Stimulated activated CD4-positive, alpha-beta T cell treated with anti-CD3 and anti-CD28 coated beads, TNF-alpha, amount 100 ng/mL, for 4 hours (primary cell): ENCODE measurements at places on chromosomes 6 and 20.

GRCh38 chr6:80544555-80544954, 438.1 kb downstream of the BCKDHB start:
- no peak for DNase-seq

DNA sequence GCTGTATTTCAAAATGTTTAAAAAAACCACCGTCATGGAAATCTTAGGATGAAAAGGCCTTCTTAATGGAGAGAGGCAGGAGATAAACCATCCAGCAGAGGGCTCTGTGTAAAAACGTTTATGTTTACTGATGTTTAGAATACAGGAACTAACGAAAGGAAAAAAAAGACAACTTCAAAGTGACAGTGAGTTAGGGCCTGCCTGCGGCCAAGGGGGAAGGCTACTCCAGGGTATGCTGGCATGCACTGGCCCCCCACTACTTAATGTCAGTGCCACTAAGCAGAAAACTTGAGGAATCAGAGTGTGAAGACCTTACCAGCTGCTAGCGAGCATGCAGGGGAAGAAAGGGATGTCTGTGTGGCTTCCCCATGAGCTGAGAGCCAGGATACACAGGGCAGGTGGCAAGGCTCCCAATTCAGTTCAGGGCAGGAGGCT, 47.7 kb downstream of the AKAP7 start:
- no peak for DNase-seq

DNA sequence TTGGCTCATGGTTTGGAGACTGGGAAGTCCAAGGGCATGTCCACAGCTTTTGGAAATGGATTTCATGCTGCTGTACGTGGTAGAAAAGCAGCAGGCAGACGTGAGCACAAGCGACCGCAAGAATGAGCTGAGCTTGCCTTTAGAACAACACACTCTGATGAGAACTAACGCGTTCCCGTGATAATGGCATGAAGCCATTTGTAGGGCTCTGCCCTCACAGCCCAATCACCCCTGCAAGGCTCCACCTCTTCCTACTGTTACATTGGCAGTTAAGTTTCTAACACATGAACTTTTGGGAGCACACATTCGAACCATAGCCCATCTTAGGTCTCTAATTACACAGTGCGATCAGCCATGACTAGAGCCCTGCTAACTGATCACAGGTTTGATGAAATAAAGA, 107.5 kb upstream of the TMEM170B start:
- DNase-seq, result no peak

- DNase-seq, result no peak
These were observed 14.5 kb downstream of the CSNK2A1 start for GRCh38 chr20:528923-529604.

DNA sequence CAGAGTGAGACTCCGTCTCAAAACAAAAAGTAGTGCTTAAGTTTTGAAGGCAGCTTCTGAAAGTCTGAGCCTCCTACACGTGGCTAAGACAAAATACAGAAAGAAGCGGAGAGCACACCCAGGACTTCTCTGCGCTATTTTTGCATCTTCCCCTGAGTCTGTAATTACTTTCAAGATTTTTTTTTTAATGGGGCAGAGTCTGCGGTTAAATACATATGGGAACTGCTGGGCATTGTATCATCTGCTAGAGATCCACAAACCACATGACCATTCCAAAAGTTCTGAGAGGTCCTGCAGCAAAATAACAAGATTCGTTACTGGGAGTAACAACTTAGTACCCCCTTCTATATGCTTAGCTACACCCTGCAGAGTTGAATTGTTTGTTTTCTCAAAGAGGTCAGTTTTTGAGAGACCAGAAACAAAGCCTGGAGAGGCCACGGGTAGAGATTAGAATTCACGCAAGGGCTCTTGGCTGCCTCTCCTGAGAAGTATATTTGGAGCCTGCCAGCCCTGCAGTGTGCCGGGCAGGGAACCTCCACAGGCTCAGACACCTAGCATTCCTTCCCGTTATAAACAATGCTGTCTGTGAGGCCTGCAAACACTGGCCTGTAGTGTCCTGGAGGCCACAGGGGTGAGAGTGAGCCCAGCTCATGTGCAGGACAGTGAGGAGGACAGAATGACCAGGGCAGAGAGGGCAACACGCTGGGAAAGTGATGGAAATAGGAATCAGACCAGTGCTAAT, 48.2 kb upstream of the FAM50B start:
- DNase-seq, result no peak

DNA sequence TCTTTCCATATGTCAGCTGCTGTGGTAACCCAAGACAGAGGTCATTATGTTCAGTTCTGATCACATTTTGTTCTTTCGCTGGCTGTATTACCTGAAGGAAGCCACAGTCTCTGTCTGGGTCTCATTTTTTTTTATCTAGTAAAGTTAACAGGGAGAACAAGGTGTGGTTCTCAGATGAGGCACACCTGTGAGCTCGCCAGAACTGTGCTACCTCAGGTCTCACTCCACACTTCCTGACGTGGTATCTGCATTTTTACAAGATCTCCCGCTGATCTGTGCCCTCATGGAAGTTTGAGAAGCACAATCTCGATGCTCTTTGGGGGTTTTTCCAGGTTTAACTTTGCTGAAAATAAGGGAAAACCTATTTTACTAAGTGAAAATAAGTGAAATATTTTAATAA, 169.5 kb upstream of the CENPW start:
- no peak for DNase-seq

- no peak for DNase-seq
These were observed 28.5 kb upstream of the BMP6 start for GRCh38 chr6:7697432-7697819.

DNA sequence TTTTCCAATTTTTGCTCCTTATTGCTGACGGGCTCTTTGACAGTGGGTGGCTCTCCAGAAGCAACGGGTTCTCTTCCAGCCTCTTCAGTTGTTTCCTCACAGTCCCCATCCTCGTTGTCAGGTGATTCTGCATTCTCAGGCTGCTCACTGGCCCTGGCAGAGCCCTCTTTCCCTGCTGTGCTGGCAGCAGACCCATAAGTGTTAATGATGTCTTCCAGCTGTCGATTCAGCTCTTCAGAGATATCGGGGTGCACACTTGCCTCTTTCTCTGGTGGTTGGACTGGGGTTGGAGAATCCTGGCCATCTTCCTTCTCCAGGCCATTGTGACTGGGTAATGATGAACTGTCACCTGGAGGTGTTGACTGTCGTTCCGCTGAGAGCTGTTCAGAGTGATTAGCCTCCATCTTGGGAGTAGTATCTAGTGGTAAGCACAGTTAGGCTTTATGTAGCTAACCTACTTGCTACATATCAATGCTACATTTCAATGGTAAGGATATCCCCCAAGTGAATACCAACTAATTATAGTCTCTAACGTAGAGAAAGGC, 3.2 kb downstream of the TXLNB start:
- no peak for DNase-seq

DNA sequence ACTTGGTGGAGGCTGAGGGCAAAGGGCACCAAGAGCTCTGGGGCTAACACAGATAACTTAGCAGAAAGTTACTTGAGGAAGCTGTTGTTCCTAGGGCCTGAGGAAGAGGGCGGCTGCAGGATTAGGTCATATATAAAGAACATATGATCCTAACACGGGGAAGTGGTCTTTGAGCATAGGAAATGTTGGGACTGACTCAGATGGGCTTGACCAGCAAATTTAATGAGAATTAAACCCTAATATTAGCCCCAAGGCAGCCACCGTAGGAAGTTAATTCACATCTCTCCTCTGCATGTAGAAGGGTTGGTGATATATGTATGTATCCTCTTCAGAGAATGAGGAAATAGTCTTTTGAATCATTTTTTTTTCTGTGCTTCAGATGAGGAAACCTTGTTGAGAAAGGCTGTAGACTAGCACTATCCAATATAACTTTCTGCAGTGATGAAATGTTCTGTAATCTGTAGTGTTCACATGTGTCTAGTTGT, 9.2 kb upstream of the ZBTB9 start:
- no peak for DNase-seq

GRCh38 chr6:119148098-119148824, 69.8 kb upstream of the FAM184A start:
- no peak for DNase-seq

GRCh38 chr6:97705568-97705967, 422.6 kb upstream of the MMS22L start:
- DNase-seq, result no peak

DNA sequence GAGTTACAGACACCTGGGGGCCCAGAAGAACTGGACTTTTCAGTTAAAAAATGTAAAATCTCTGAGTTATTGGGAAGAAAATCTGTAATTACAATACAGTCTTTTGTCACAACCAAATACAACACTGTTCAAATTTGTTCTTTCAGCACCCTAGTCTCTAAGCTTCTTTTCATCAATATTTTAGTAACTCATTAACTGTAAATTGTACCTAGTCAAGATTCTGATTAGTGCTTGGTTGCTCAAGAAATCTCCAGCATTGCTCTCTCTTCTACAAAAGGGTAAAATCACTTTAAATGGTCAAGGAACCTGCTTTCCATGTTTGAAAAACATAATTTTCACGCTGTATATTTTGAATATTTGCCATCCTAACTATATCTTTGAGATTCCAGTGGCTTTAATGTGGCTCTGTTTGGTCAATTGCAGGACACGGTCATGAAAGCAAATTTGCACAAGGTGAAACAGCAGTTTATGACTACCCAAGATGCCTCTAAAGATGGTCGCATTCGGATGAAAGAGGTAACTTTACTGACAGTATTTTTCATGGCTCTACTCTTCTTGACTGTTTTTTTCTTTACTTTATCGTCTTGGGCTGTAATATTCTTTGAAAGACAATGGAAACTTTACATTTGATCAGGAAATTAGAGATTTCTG, 9.2 kb downstream of the SCGN start:
- no peak for DNase-seq

DNA sequence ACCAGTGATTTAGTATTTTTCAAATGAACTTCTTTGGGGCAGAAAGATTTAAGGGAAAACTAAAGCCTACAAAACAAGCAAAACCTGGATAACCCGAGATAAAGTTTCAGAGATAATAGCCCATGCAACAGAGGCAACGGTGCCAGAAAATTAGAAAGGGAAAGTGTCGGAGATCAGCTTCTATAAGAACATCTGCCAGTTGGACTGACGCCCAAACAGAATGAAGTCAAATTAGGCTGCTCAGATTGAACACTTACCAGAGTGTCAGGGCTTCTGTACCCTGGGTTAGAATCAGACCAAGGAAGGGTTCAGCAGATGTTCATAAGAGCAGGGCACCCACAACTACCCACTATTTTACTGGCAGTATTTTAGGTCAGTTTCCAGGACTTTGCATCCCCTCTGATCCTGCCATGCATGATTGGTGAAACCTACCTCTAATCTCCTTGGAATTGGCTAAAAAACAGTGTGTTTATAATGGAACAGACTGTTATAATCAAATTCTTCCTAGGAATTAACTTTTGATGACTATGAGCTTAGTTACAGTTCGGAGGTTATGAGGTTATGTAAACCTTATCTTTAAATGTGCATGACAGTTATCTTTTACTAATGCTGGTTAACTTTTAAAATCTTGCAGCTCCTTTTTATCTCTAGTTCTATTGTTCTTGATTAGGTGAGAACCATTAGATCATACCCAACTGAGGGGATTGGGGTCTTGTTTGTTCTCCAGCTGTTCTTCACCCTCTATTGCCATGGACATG, 13.1 kb downstream of the BMP2 start:
- DNase-seq, result no peak

GRCh38 chr6:25449774-25450173, 170.6 kb downstream of the CARMIL1 start:
- no peak for DNase-seq

GRCh38 chr6:143742070-143742954, 64.5 kb downstream of the PHACTR2 start:
- DNase-seq, result no peak

GRCh38 chr20:54107600-54108325, 37.4 kb upstream of the BCAS1 start:
- DNase-seq, result no peak

- DNase-seq, result no peak
These were observed 99.3 kb upstream of the MRPS10 start for GRCh38 chr6:42316981-42317380.

- DNase-seq, result no peak
These were observed 8.7 kb upstream of the ATXN1 start for GRCh38 chr6:16769986-16770376.

GRCh38 chr20:58650181-58650775, 805 bp upstream of the STX16 start:
- peak; percentile 49 for DNase-seq

GRCh38 chr6:84749181-84749580, 15.2 kb downstream of the TBX18 start:
- DNase-seq, result no peak

GRCh38 chr6:77037439-77037838, 425.9 kb downstream of the HTR1B start:
- no peak for DNase-seq

- DNase-seq, result no peak
These were observed 1153.3 kb upstream of the EYS start for GRCh38 chr6:66860328-66860727.

DNA sequence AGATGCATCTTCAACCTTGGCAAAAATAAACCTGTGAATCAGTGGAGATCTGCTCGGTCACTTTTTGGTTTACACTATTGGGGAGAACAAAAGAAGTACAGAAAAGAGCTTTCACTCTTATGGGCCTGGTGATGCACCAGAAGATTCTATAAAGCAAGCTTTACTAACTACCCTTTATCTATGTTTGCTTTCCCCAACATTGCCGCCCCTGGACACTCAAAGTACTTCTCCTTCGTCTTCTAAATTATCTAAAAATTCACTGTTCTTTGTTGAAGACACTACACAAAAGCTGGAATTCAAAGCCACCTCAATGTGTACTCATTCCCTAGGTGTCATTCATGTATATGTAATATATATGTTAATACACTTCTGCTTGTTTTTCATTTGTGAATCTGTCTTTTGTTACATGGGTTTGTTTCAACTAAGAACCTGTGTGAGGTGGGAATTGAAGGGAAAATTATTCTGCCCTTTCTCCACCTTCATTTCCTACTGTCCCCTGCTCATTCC, 97.9 kb upstream of the BTN3A2 start:
- DNase-seq, result no peak

DNA sequence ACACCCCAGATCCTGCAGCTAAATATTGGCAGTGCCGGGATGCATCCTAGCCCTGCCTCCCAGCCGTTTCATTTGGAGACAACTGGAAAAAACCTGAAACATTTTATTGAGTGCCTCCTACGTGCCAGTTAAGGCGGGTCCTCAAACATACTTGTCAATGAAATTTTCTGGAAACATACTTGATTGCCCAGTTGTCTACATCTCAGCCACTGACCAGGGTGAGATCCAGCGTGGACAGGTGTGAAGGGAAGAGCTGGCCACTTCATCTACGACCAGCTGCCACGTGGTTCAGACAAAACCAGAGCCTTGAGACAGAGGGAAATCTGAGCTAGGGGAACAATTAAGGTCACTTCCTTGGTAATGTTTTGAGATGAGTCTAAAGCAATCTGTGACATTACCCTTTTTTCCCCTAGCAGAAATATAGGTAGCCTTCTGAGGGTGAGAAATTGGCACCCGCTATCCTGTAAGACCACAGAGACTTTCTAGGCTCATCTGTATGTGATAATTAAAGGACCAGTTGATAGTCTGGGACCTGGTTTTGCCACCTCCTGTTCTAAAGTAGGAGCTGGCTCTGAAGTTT, 116.3 kb upstream of the MTHFD1L start:
- DNase-seq, result no peak

- no peak for DNase-seq
These were observed 13.8 kb downstream of the ASIP start for GRCh38 chr20:34254979-34255378.
